ENCODE measurements at places on chromosomes 6 and 20. TPM values are rescaled to one million over a fixed set of nuclear protein-coding genes. Genes with fewer than 3 reads are reported as not detected.

Gene PCED1A
- 11.0 TPM for total RNA-seq

GRCh38 chr6:109767961-109768360 is 76.9 kb downstream of the FIG4 start:
- H3K27ac ChIP-seq, result no peak overlapping the region
- no peak for DNase-seq
- H3K4me3 ChIP-seq, result no peak overlapping the region
- H3K36me3 ChIP-seq, result no peaks in the 10 kb centered on the region
- no peaks in the 10 kb centered on the region for H3K27me3 ChIP-seq

DNA sequence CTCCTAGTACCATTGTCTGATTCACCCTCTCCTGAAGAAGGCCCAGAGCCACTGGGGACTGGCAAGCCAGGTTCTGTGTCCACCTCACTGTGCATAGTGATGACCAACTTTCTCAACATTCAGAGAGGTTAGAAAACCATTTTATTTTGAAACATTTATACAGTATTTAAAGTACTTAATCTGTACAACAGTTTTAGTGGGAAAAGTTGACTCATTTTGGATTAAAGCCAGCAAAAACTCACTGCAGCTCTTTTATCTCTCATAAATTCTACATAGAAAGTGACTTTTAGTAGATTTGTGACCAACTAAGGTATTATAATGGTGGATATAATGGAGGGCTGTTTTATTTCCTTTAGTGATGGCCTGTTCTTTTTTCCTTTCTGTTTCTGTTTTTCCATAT is 9.7 kb downstream of the TULP4 start:
- no peaks in the 10 kb centered on the region for H3K4me1 ChIP-seq
- H3K36me3 ChIP-seq, result peaks cover 13% of the 10 kb centered on the region
- no peaks in the 10 kb centered on the region for H3K27me3 ChIP-seq
- H3K4me3 ChIP-seq, result no peak overlapping the region
- no peak for DNase-seq
- H3K27ac ChIP-seq, result no peak overlapping the region

DNA sequence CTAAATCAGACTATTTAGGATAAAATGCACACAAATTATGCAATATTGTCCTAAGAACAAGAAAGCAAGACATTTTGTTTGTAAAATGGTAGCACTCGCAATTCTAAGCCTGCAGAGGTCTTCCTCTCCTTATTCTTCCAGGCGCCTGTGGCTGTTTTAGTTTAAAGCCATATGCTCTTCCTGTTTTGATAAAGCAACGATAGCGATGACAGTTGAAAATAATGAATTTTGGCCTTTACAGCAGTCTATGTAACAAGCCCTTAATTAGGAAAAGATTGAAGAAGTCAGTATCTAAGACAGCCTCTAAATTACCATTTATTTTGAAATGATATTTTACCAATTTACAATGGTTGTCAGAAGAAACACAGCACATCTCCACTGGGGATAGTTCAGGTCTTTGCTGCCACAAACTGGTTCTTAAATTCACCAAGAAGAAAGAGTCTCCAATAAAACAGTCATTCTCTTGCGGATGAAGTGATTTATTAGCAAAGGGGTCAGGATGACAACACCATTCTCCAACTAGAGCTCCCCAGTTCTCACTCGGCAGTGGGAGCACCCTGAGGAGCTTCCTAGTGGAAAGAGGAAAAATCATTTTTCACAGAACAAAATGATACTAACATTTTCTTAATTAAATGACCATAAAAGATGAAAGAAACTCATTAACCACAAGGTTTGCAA is 21.4 kb downstream of the UBE3D start:
- 0 out of 2 replicates have a peak, but pooled peaks cover 6% of the 10 kb centered on the region for H3K36me3 ChIP-seq
- no peak overlapping the region for H3K27ac ChIP-seq
- H3K27me3 ChIP-seq, result no peaks in the 10 kb centered on the region
- no peak for DNase-seq
- H3K4me1 ChIP-seq, result no peaks in the 10 kb centered on the region

- no peak for DNase-seq
- H3K27me3 ChIP-seq, result no peaks in the 10 kb centered on the region
- H3K36me3 ChIP-seq, result no peaks in the 10 kb centered on the region
- no peak overlapping the region for H3K4me3 ChIP-seq
- H3K4me1 ChIP-seq, result peaks cover 50% of the 10 kb centered on the region
These were observed 76.6 kb upstream of the QKI start for GRCh38 chr6:163337958-163338357.
